Suppressor macrophage (primary cell): ENCODE measurements at places on chromosomes 5 and 9.

- DNase-seq, result no peak
Measured at GRCh38 chr9:26657958-26658357, 234.6 kb downstream of the CAAP1 start.

DNA sequence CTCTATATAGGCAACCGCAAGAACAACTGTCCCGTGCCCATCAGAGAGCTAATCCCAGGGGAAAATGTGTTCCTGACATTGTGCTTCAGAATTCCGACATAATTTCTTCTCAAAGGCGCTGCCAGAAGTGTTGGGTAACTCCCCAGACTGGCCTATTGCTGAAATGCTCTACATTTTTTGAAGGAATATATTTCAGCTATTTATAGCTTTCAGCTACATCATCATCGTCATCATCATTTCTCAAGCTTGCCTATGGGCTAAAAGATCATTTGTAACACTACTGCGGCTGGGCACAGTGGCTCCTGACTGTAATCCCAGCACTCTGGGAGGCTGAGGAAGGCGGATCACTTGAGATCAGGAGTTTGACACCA is 49.7 kb downstream of the MYO10 start:
- no peak for DNase-seq

DNA sequence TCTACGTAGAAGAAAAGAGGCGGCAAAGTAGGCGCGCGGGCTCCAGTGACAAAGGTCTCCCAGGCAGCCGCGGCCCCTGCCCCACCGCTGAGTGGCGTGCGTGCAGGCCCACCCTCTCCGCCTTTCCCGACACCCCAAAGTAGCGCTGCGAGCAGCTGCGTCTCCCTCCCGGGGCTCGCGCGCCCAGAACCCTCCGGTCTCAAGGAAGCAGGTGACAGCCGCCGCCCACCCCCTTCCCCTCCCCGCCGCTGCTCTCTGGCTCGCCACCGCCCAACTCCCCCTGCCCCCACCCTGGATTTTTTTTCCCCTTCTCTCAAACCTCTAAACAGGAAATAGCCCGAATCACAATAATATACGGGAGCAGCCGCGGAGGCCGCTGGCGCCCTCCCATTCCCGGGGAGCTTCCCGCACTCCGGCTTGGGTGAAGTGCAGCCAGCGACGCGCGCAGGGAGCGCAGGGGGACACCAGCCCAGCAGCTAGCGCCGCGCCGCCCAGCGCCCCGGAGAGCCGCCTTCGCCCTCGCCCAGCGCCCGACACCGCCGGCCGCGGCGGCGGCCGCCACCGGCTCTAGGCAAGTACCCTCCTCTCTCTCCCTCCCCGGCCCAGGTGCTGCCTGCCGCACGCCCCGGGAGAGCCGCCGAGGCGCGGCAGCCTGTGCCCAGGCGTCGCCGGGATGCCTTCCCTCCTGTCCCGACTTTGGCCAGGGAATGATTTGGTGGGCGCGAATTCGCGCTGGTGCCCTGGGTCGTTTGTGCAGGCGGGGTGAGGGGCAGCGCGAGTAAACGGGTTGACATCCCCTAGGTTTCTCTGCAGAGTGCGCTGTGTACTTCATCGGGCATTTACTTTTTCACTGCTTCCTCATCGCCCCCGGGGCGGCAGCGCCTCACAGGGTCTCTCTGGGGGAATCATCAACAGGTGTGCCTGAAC is 52.7 kb upstream of the TJP2 start:
- peak; percentile 52 for DNase-seq

DNA sequence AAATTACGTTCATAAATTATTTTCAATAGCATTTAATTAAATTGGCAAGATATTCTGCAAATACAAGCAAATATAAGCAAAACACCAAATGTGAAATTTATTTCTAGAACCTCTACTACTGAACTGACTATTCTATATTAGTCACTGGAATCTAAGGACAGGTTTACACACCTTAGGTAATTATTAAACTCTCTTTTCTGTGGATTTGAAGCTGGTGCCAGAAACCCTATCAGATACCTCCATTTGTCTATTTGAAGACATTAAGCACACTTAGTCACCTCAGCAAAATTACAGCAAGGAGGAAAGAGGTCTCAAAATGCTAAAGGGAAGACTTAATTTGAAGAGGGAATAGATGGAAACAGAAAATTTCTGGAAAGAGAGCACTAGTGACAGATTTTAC is 83.4 kb downstream of the CPLANE1 start:
- DNase-seq, result no peak

DNA sequence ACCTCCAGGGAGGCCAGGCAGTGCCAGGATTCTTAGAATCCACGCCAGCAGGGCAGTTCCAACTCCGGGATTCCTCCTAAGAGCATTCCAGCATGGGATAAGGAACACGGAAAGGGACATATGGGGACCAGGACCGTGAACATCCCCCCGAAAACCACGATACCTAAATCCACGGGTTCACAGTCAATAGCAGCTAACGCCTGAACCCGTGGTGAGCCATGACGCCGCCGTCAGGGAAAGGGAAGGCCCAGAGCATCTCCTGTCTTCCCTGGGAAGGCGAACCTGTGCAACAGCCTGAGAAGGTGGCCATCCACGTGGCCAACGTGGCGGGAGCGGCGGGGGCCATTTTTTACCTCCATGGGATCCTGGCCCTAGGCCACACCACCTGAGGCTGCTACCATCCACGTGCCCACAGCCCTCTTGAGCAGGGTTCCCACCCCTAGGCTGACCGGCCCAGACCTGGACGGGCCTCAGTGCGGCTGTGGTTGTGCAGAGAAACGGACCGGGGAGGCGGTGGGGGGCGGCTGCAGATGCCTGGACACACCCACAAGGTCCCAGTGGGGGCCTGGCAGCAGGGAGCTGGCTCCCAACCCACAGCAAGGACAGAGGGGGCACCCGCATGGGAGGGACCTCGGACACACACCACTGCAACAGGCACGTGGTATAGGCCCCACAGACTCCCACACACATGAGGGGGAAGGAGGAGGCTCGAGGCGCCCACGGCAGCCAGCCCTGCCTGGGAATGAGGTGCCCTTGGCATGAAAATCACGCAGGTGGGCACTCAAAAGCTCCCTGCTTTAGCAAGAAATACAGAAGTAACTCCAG is 42.8 kb downstream of the SLC12A7 start:
- no peak for DNase-seq
